Bone marrow (tissue), 2 donors: ENCODE measurements at places on chromosomes 12 and 14.

GRCh38 chr12:107610021-107610859, 75.4 kb upstream of the PWP1 start:
- DNase-seq, result no peak

DNA sequence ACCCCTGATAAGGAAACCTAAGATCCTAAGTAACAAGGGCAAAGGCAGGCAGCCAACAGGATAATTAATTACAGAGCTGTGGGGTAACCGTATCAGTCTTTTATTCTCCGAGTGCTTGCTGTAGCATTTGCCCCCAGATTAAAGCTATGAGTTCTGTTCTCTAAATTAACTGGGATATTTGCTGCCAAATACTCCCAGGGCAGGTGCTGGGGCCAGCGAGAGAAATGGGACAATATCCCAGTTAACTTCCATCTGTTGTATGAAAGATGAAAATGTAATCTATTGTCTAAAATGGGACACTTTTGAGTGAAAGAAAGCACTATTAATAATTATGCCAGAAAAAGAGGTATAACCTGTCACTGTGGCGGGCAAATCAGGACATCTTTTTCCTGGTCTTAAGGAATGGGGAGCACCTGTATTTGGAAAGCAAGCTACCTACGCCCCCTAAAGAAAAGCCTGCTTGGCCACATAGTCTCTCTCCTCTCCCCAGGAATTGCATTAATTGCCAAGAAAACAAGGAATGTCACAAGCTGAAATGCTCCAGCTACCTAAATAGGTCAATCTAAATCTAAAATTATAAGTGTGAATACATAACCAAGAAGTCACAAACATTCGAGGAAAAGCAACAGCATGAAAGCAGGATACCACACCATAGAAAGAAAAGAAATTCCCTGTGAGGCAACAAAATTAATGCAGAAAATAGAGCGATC, 26.7 kb upstream of the CFAP54 start:
- DNase-seq, result no peak

DNA sequence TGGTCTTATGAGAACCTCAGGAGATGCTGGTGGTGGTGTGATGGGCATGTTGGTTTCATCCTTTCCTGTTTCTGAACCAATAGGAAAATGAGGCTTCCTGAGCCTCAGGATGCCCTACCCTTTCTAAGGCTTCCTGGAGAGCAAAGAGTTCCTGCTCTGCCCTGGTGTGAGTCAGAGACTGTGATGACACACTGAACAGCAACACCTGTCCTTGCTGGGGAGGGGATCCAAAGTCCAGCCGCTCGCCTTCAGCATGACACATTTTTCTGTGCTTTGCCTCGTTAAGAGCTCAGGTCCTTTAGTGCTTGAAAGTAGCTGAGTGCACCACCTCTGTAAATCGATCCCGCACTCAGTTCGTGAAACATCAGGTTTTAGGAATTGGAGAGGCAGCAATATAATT, 116.0 kb downstream of the CACNA1C start:
- no peak for DNase-seq

GRCh38 chr12:52006726-52007157, at the start of gene TAMALIN:
TAMALIN (plus strand) TSS chr12:52006946; CDS start chr12:52007020, 74 bp downstream.
- no peak for DNase-seq

DNA sequence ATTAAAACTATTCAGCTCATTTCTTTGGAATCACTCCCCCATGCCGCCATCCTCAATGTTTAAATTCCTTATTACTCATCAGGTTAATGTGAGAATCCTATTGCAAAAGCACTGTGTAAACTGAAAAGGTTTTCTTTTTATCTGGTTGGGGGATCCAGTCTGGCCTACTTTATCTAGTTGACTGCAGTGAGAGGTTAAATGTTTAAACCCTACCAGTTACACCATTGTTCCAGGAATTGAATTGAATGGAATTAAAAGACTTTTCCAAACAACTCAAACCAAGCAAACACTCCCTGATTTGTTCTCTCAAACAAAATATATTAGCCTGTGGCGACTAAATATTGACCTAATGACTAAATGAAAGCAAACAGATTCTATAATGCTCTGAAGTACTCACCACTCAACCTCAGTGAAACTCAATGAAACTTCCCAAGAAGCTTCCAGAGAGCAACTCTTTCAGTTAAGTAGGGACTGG, 100.5 kb downstream of the VEZT start:
- no peak for DNase-seq

- peak; percentile 60 for DNase-seq
Observed at GRCh38 chr14:75025082-75025481, 22.4 kb downstream of the EIF2B2 start.

GRCh38 chr14:61285364-61285763, 4.2 kb upstream of the TMEM30B start:
- DNase-seq, result no peak

- no peak for DNase-seq
Observed at GRCh38 chr14:91305650-91306431, 61.3 kb upstream of the GPR68 start.

- DNase-seq, result no peak
Observed at GRCh38 chr12:57247041-57247440, 3.9 kb downstream of the STAC3 start.

GRCh38 chr12:19925841-19926240, 442.5 kb upstream of the PDE3A start:
- no peak for DNase-seq

GRCh38 chr14:68191567-68192321, 372.2 kb downstream of the RAD51B start:
- DNase-seq, result no peak

DNA sequence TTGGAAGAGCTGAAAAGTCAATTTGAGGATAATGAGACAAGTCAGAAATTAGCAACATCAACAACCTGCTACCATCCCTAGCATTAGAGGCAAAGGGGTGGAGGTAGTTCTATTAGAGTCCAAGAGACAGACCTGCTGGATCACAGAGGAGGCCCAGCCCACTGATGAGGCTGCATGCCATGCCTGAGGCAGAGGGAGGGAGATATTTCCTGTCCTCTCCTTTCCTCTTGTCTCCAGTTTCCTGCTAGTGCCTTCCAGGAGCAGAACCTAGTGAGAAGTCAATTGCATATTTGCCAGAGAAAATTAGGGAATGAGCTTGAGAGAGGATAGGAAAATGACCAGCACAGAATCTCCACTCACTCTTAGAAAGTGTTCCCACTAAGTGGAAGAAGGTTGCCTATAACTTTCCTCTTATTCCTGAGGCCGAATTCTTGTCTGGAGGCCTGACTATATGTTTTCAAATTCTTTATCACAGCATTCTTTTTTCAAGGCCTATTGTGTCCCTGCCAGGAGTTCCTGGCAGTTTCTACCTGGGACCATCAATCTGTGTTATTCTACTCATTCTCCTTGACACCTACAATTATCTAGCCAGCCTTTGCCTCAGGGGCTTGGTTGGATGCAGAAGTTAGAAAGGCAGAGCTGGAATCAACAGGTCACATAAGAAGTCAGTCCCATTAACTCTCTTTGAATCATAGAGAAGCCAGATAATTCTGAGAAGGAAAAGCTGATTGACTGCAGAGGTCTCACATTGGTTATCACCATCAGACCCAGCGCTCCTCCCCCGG, 121.9 kb downstream of the EMP1 start:
- no peak for DNase-seq

GRCh38 chr14:104011824-104012517, 69.6 kb upstream of the RD3L start:
- no peak for DNase-seq

DNA sequence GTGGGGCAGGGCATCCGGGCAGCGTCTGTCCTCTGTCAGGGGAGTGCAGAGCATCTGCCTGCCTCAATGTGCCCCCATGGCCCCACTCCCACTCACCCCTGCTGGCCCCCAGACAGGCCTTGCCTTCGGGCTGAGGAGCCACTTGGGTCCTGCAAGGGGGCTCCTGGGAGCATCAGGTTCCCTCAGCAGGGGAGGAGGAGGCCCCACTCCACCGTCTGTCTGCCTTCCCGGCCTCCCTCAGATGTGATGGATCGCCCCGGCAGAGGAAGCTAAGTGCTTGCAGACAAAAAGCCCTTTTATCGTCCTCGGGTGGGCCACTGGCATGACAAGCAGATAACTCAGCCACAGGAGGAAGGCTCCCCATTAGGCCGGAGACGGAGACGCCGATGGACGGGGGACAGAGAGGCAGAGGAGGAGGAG, 35.1 kb downstream of the NCOR2 start:
- no peak for DNase-seq

DNA sequence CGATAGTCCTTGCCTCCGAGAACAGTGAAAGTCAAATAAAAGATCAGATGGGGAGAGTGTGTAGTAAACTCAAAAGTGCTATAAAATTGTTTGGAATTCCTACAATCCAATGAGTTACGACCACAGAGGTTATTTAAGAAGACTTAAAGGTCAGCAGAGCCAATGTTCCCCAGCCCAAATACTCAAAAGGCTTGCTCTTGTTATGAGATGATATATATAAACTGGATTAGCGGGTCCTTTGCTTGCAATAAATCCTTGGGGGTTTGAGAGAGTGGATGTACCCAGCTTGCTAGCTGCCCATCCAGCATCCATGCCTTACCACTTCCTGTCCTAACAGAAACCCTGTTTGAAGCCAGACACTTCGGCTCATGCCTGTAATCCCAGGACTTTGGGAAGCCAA, 29.0 kb upstream of the MED13L start:
- no peak for DNase-seq

- no peak for DNase-seq
Observed at GRCh38 chr12:59808317-59808910, 212.6 kb downstream of the SLC16A7 start.

- no peak for DNase-seq
Observed at GRCh38 chr14:89379891-89380820, 36.9 kb downstream of the FOXN3 start.

DNA sequence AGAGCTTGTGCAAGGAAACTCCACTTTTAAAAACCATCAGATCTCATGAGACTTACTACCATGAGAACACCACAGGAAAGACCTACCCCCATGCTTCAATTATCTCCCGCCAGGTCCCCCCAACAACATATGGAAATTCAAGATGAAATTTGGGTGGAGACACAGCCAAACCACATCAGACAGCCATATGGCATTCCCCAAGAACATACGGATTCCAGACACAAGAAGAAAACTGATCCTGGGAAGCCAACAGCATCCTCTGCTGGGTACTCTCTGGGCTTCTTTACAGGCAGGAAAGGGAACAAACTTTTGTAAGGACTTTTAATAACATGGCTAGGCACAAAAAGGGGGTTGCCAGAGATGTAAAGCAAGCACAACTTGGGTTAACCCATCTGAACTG, 127.2 kb downstream of the TMEM132C start:
- DNase-seq, result no peak

DNA sequence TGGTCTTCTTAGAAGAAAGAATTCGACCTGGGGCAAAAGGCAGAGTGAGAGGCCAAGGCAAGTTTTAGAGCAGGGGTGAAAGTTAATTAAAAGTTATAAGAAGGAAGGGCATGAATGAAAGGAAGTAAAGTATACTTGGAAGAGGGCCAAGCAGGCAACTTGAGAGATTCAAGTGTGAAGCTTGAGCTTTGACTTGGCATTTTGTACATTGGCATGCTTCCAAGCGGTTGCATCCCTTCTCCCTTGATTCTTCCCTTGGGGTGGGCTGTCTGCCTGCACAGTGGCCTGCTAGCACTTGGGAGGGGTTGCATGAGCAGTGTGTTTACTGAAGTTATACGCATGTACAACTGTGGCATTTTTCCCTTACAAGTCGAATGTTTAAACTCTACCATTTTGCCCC, 74.8 kb upstream of the MGAT4C start:
- no peak for DNase-seq

DNA sequence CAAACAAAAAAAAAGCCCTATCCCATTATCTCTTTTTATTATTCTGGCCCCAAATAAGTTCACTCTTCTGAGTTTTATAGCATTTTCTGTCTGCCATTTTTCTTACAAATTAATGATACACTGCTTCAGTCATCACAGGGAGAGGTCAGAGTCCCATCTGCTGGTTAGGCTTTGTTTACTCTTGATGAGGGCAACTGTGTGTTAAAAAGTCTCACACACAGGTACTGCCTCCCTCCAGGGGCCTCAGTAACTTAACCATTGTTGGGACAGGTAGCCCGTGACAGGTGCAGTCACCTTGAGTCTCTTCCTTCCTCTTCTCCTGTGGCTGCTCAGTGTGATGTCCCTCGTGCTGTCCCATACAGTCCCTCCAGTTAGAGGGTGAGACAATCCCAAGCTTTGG, 45.5 kb upstream of the SEL1L start:
- no peak for DNase-seq

DNA sequence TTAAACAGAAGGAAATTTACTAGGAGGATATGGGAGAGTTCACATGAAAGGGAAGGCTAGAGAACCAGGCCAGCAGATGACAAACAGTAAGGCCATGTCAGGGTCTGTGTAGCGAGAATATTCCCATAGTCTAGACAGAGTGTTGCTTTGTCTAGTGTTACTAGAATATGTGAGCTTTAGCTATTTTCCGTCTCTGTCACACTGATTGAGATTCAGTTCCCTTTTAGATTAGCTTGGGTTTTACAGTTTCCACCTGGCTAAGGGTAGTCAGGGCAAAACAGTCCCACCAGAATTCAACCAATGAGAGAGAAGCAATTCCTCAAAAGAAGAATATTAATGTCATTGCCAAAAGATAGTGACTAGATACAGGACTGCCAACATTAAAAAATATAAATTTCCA, 82.8 kb upstream of the MDM1 start:
- no peak for DNase-seq

GRCh38 chr12:127143020-127143419, 1124.0 kb upstream of the TMEM132C start:
- DNase-seq, result no peak

- DNase-seq, result no peak
Observed at GRCh38 chr14:33966276-33966675, 15.4 kb upstream of the EGLN3 start.

DNA sequence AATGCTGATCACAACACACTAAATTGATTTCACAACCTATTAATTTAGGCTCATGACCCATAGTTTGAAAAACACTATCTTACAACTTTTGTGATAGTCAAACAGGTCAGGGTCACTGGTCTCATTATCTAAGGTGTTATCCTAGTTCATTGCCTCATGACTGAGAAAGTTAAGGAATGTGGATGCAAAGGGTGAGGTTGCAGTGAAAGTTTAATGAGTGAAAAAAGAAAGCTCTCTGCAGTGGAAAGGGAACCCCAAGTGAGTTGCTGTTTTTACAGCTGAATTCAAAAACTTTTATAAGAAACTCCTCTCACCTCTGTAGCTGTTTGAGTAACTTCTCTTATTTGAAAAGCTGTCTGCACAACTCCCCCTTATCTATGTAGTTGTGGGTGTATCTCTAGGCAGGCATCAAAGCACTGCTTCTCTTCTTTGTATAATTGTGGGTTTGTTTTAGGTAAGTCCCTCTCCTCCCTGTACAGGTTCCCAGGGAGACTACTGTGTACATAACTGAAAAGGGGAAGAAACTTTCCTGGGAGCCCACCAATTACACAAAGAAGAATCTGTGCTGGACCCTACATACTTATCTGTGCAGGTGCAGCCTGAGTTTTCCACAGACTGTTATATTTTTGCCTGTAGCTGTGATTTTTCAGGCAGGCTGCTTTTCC, 18.9 kb downstream of the DNAL1 start:
- no peak for DNase-seq

DNA sequence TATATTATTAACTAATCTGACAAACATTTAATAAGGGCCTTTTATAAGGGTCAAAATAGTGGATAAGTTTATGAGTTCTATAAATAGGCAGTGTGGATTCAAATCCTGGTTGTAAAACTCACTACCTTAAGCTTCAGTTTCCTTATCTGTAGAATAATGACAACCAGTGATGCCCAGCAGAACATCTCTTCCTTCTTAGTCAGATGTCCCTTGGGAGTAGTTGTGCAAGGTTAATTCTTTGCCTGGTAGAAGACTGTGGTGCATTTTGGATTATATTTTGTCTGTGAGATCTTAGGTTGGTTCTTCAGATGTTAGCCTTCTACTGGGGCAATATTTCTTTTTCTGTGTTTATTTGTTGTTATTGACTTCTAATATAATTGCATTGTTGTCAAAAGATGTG, 59.5 kb downstream of the ARID2 start:
- no peak for DNase-seq
